Aorta (tissue), 5 donors: ENCODE measurements at places on chromosomes 12 and 14.
A peak's percentile ranks its signal among the peaks of the same experiment; 100 is the strongest.

GRCh38 chr12:93186131-93186530, 191.6 kb upstream of the NUDT4 start:
- no peak overlapping the region for H3K27ac ChIP-seq
- H3K27me3 ChIP-seq = no peaks in the 10 kb centered on the region
- no peaks in the 10 kb centered on the region for H3K36me3 ChIP-seq

- H3K4me1 ChIP-seq = no peaks in the 10 kb centered on the region
- no peak for DNase-seq
- H3K4me3 ChIP-seq = no peak overlapping the region
- H3K27me3 ChIP-seq = no peaks in the 10 kb centered on the region
- H3K36me3 ChIP-seq = no peaks in the 10 kb centered on the region
- H3K27ac ChIP-seq = no peak overlapping the region
Observed at GRCh38 chr12:41663598-41664265, 475.6 kb downstream of the PDZRN4 start.

- no peak overlapping the region for H3K27ac ChIP-seq
- H3K4me3 ChIP-seq = no peak overlapping the region
- H3K27me3 ChIP-seq = no peaks in the 10 kb centered on the region
- no peaks in the 10 kb centered on the region for H3K36me3 ChIP-seq
Observed at GRCh38 chr14:94342334-94342934, 19.3 kb upstream of the SERPINA6 start.

GRCh38 chr14:26415618-26416123, 182.2 kb downstream of the NOVA1 start:
- peak; percentile 55 for DNase-seq
- H3K4me1 ChIP-seq = no peaks in the 10 kb centered on the region
- no peak overlapping the region for H3K4me3 ChIP-seq
- H3K36me3 ChIP-seq = no peaks in the 10 kb centered on the region

GRCh38 chr14:67778792-67779191, 37.6 kb downstream of the ZFYVE26 start:
- no peaks in the 10 kb centered on the region for H3K27me3 ChIP-seq
- H3K4me3 ChIP-seq = no peak overlapping the region
- H3K4me1 ChIP-seq = no peaks in the 10 kb centered on the region
- no peak for DNase-seq
- peaks cover 37% of the 10 kb centered on the region for H3K36me3 ChIP-seq

- no peak for DNase-seq
- no peak overlapping the region for H3K27ac ChIP-seq
- H3K27me3 ChIP-seq = no peaks in the 10 kb centered on the region
- no peaks in the 10 kb centered on the region for H3K36me3 ChIP-seq
Observed at GRCh38 chr12:124533456-124533855, 34.0 kb downstream of the NCOR2 start.

DNA sequence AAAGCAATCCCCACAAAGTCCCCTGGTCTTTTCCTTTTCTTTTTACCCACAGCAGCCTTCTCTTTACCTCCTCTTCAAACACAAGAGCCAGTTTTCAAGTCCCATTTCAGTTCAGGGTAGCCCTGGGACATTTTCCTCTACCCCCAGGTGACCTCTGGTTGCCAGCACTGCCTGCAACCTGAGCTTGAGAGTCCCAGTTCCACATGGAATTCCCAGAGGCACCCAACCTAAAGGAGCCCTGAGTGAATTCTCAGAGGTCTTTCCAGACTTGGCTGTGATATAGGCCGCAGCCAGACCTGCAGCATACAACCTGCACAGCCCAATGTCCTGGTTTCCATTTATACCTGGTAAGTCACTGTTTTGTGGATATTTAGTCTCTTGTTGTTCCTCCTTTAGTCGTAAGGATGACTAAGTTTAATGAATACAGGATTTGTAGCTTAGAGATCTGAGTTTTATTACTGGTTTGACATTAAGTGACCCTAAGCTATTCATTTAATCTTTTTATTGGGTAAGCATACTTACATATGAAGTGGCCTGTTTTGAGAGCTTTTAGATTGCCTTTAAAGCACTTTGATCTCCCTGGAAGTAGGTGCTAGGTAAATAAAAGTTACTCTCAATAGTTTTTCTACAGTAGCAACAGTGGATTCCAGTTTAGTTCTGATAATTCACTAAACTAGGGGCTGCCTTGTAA, 159.8 kb downstream of the TGFB3 start:
- no peak overlapping the region for H3K27ac ChIP-seq
- H3K4me1 ChIP-seq = peaks cover 2% of the 10 kb centered on the region
- H3K4me3 ChIP-seq = no peak overlapping the region
- no peaks in the 10 kb centered on the region for H3K27me3 ChIP-seq

- H3K4me1 ChIP-seq = no peaks in the 10 kb centered on the region
- H3K4me3 ChIP-seq = no peak overlapping the region
- H3K27me3 ChIP-seq = no peaks in the 10 kb centered on the region
- no peaks in the 10 kb centered on the region for H3K36me3 ChIP-seq
Observed at GRCh38 chr12:131133994-131134393, 180.3 kb downstream of the ADGRD1 start.

- no peak for DNase-seq
- no peaks in the 10 kb centered on the region for H3K27me3 ChIP-seq
Observed at GRCh38 chr14:65485516-65485915, 73.0 kb downstream of the FUT8 start.

DNA sequence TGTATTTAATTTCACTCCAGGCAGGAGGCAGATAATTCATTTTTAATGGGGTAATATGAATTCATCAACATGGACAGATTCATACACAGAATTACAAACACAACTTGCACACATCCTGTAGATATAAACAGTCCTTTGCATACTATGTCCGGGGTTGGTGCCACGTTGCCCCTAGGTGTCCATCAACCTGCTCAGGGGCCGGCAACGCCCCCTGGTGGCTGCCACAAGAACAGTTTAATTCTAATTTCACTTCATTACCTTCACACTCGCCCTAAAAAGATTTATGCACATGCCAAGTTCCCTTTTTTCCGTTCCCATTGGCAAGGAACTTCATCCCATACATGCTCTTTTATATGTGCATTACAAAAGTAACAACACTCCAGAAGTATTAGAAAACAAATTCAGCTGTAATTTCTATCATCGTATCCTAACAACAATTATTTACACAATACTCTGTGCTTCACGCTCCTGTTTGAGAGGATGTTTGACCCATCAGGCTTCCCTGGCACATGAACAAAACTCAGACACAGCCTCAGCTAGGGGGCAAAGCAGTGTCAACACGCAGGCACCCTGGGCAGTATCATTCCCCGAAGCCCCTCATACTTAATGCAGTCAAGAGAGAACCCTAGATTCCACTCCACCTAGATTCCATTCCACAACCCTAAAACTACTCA, 15.5 kb downstream of the MANSC1 start:
- DNase-seq = peak; percentile 82
- H3K4me3 ChIP-seq = no peak overlapping the region
- H3K4me1 ChIP-seq = peaks cover 6% of the 10 kb centered on the region
- H3K27ac ChIP-seq = no peak overlapping the region

DNA sequence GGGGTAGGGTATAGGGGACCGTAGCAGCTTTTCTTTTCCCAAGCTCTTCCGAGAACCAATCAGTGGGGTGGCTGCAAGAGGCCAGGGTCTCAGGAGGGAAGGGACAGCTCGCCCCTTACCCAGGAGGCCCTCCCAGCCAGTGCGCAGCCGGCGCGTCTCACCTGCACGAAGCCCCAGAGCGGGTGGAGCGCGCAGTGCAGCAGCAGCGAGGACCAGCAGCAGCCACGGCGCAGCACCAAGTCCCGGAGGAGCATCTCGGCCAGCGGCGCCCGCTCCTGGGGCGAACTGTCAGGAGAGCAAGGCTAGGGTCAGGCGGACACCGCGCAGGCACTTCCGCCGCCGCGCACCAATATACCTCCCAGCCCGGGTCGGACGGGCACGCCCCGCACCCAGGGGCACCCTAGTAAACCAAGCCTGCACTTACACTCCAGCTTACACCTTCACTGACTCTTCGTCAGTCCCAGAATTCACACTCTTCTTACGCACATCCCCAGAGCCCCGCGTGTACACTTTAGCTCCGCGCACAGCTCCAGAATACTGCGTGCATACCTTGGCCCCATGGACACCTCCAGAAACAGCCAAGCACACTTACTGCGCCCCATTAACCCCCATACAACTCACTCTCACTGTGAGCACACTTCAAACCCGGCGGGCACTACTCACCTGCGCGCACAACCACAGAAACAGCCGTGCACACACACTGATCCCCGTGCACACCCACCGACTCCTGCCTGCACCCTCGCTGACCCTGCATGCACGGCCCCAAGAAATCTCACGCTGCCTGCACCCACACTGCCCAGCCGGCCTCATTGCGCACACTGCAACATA, 606 bp downstream of the PRIMA1 start:
- no peaks in the 10 kb centered on the region for H3K4me1 ChIP-seq
- H3K4me3 ChIP-seq = peak overlapping the region; percentile 56
- no peaks in the 10 kb centered on the region for H3K27me3 ChIP-seq
- no peak for DNase-seq
- no peaks in the 10 kb centered on the region for H3K36me3 ChIP-seq

DNA sequence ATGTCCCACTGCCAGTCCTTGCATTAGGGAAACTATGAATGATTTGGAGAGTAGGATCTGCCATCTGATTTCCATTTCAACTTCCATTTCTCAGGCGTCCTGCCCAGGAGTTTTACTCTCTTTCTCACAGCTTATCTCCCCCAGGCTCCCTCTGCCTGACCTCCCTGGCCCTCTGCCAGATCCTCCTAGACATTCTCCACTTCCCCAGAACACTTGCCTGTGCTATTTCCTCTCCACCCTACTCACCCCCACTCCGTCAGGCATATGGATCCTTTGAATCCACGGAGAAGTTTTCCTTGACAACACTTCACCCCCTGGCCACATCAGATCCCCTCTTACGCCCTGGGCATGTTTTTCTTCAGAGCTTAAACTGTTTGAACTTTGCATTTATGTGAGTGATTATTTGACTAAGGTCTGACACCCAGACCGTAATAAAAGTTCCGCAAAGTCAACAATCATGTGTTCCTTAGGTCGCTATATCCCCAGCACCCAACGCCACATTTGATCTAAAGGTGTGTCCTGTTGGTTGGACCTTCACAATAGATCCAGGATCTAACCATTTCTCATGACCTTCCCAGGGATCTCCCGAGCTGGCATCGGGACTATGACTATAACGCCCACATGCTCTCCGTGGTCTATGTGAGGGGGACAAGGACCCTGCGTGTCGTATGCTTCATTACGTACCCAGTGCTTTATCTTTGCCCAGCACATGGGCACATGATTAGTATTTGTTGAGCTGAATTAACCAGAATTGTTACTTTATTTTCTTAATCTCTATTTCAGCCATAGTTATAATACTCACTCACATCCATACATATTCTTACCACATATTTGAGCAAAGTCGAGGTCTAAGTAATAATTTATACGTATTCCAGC, 255.8 kb upstream of the FOXN3 start:
- no peaks in the 10 kb centered on the region for H3K4me1 ChIP-seq
- no peaks in the 10 kb centered on the region for H3K27me3 ChIP-seq
- H3K4me3 ChIP-seq = no peak overlapping the region
- no peaks in the 10 kb centered on the region for H3K36me3 ChIP-seq
- no peak overlapping the region for H3K27ac ChIP-seq
- DNase-seq = no peak

- no peak for DNase-seq
- no peaks in the 10 kb centered on the region for H3K4me1 ChIP-seq
- H3K27ac ChIP-seq = no peak overlapping the region
Observed at GRCh38 chr12:98244136-98244535, 271.3 kb upstream of the TMPO start.

GRCh38 chr12:14373217-14373616, 7.7 kb downstream of the ATF7IP start:
- no peak for DNase-seq
- no peaks in the 10 kb centered on the region for H3K36me3 ChIP-seq
- H3K27ac ChIP-seq = no peak overlapping the region
- no peaks in the 10 kb centered on the region for H3K4me1 ChIP-seq
- H3K4me3 ChIP-seq = no peak overlapping the region

DNA sequence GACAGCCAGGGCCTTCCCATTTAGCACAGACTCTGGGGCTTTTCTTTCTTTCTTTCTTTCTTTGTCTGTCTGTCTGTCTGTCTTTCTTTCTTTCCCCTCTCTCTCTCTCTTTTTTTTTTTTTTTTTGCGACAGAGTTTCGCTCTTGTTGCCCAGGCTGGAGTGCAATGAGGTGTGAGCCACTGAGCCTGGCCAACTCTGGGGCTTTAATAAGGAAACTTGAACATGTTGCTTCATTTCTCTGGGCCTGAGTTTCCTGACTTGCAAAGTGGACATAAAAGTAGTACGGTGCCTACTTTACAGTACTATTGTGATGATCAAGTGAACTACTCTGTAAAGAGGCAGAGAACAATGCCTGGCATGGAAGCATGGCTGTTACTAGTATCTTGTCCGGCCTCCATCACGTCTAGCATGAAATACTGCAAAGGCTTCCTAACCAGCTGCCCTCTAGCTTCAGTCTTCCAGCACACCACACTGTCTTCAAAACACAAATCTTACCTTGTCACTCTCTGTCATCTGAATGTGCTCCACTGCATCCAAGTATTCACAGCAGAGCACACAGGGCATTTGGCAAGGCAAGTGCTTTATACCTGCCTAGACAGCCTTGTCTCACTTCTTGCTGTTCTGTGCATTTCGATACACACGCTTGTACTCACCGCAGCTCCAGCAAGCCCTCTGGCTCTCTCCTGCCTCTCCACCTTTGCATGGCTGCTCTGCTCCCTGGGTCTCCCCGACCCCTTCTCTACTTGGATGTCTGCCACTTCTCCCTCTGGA, 96.7 kb downstream of the IRF2BPL start:
- DNase-seq = no peak
- H3K36me3 ChIP-seq = no peaks in the 10 kb centered on the region
- no peaks in the 10 kb centered on the region for H3K4me1 ChIP-seq
- no peaks in the 10 kb centered on the region for H3K27me3 ChIP-seq

DNA sequence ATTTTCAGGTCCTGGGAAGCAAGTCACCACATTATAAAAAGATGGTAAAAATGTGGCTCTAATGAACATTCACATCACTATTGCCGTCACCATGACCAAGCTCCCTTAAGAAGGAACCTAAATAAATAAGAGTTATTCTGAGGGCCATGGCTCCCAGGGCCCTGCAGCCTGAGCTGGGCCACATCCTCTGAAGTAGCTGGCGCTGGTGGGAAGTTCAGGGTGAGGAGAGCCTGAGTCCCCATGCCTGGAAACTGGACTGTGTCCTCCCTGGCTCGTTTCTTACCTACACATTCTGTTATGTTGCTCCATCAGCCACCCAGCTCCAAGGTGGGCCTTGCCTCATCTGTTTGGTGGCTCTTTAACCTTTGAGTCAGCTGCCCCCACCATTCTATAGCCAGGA, 42.5 kb downstream of the TSPAN11 start:
- no peaks in the 10 kb centered on the region for H3K36me3 ChIP-seq
- no peak overlapping the region for H3K27ac ChIP-seq

- no peaks in the 10 kb centered on the region for H3K27me3 ChIP-seq
- H3K4me1 ChIP-seq = no peaks in the 10 kb centered on the region
- DNase-seq = no peak
- H3K36me3 ChIP-seq = no peaks in the 10 kb centered on the region
Observed at GRCh38 chr12:91913651-91914050, 232.0 kb downstream of the BTG1 start.

DNA sequence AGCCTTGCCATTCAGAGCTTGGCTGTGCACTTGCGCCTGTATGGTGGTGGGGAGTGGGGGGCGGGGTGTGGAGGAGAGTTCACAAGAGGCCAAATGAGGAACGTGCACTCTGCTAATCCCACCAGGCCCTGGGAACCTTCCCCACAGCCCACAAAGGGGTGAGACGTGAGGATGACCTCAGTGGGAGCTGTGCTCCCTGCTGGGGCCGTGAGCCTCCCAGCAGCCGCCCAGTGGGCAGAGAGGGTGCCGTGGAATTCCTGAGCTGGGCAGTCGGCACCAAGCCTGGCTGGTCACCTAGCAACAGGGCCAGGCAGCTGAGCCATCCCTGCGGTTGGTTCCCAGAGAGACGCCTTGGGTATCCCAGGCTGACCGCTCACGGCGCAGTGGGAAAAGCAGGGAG, 53.7 kb downstream of the CCNK start:
- no peaks in the 10 kb centered on the region for H3K27me3 ChIP-seq
- no peaks in the 10 kb centered on the region for H3K4me1 ChIP-seq
- no peaks in the 10 kb centered on the region for H3K36me3 ChIP-seq
- H3K4me3 ChIP-seq = no peak overlapping the region
- no peak for DNase-seq
